A673 (cell line): ENCODE measurements at places on chromosomes 6 and 20. TPM values are rescaled to one million over a fixed set of nuclear protein-coding genes. Genes with fewer than 3 reads are reported as not detected.
A peak's percentile ranks its signal among the peaks of the same experiment; 100 is the strongest.

- H3K4me1 ChIP-seq: no peaks in the 10 kb centered on the region
- no peak for DNase-seq
- H3K36me3 ChIP-seq: no peaks in the 10 kb centered on the region
- H3K4me3 ChIP-seq: no peak overlapping the region
These were observed 29.7 kb downstream of the VPS52 start for GRCh38 chr6:33241968-33242367.

OR12D1 gene
- total RNA-seq: not detected in 2 replicates

SIRPB1 gene
- total RNA-seq: not detected in 2 replicates

KPNA5 gene
- total RNA-seq: 17.3 and 19.4 TPM in 2 replicates

GRCh38 chr6:169176361-169176991 is 77.2 kb downstream of the THBS2 start:
- H3K27me3 ChIP-seq: no peaks in the 10 kb centered on the region
- H3K4me1 ChIP-seq: no peaks in the 10 kb centered on the region
- no peak overlapping the region for H3K4me3 ChIP-seq
- DNase-seq: no peak

- H3K36me3 ChIP-seq: no peaks in the 10 kb centered on the region
- DNase-seq: no peak
- no peaks in the 10 kb centered on the region for H3K27me3 ChIP-seq
- no peak overlapping the region for H3K4me3 ChIP-seq
- H3K4me1 ChIP-seq: no peaks in the 10 kb centered on the region
These were observed 185.4 kb upstream of the GRIK2 start for GRCh38 chr6:101208152-101208551.

CCDC167 gene
- 31.5 and 42.4 TPM in 2 replicates for total RNA-seq

KATNA1 gene
- total RNA-seq: 28.3 and 28.7 TPM in 2 replicates

EEF1A2 gene
- 7.5 and 13.7 TPM in 2 replicates for total RNA-seq

ZNF337 gene
- 17.9 and 20.3 TPM in 2 replicates for total RNA-seq

IP6K3 gene
- not detected in 2 replicates for total RNA-seq

GRCh38 chr6:117483645-117484016 is 1.2 kb downstream of the DCBLD1 start:
- no peaks in the 10 kb centered on the region for H3K4me1 ChIP-seq
- H3K27me3 ChIP-seq: peaks cover 62% of the 10 kb centered on the region
- H3K4me3 ChIP-seq: peak overlapping the region; percentile 51
- no peak overlapping the region for H3K27ac ChIP-seq
- peak; percentile 23 for DNase-seq
- H3K36me3 ChIP-seq: no peaks in the 10 kb centered on the region

BPIFA1 gene
- total RNA-seq: not detected in 2 replicates

DNA sequence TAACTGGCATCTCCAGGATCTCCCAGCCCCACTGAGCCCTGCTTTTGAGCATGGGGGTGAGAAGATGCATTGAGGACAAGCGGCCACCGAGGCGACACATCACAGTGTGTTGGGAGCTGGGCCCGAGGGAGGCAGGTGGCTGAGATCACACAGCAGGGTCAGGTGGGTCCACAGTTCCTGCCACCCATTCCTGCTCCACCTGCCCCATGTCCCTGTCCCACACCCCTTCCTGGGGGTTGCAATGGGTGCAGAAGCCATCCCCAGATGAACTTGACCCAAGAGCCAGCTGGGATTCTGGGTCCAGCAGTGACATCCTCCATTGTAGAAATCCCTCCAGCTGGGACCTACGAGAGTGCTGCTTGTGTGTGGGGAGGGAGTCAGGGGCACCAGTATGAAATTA is 1.0 kb downstream of the TGM2 start:
- H3K27ac ChIP-seq: no peak overlapping the region
- H3K36me3 ChIP-seq: no peaks in the 10 kb centered on the region
- no peak overlapping the region for H3K4me3 ChIP-seq
- no peaks in the 10 kb centered on the region for H3K27me3 ChIP-seq

GRCh38 chr6:130811932-130812331 is 15.3 kb upstream of the SMLR1 start:
- no peak for DNase-seq
- H3K4me3 ChIP-seq: no peak overlapping the region
- no peak overlapping the region for H3K27ac ChIP-seq
- H3K36me3 ChIP-seq: no peaks in the 10 kb centered on the region
- H3K27me3 ChIP-seq: no peaks in the 10 kb centered on the region

DNA sequence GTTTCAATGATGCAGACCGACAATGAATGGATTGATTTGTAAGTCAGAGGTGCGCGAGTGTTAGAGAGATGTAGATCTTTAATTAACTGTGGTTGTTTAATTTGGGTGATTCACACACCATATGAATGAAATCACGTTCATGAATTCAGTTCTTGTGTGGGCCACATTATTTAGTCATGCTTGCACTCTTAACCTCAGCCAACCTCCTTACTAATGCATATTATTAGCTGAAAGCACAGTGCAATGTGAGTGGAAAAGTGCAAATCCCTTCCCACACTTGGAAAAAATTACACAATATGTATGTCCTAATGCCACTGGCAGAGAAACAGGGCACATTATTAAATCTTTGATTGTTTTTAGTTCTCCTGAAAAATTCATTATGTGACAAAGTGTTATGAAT is 512.5 kb downstream of the BCKDHB start:
- no peaks in the 10 kb centered on the region for H3K27me3 ChIP-seq
- no peak overlapping the region for H3K4me3 ChIP-seq
- no peaks in the 10 kb centered on the region for H3K36me3 ChIP-seq
- H3K4me1 ChIP-seq: no peaks in the 10 kb centered on the region

VARS2 gene
- total RNA-seq: 48.4 and 53.4 TPM in 2 replicates

SLC22A16 gene
- 0.15 TPM in 1 of 2 replicates, not detected in the other for total RNA-seq

CCN5 gene
- not detected in 2 replicates for total RNA-seq

PABPC1L gene
- 42.2 and 47.7 TPM in 2 replicates for total RNA-seq

PBOV1 gene
- not detected in 2 replicates for total RNA-seq

- H3K27me3 ChIP-seq: peaks cover 92% of the 10 kb centered on the region
- H3K36me3 ChIP-seq: no peaks in the 10 kb centered on the region
- H3K27ac ChIP-seq: no peak overlapping the region
- no peaks in the 10 kb centered on the region for H3K4me1 ChIP-seq
- no peak overlapping the region for H3K4me3 ChIP-seq
- DNase-seq: no peak
These were observed 31.5 kb upstream of the EDN3 start for GRCh38 chr20:59268870-59269269.

MBOAT1 gene
- 6.3 and 8.2 TPM in 2 replicates for total RNA-seq
